ENCODE measurements at places on chromosomes 2 and 18.

GRCh38 chr2:100934504-100935371 lies 67.4 kb upstream of the RPL31 start:
- DNase-seq: no peak

DNA sequence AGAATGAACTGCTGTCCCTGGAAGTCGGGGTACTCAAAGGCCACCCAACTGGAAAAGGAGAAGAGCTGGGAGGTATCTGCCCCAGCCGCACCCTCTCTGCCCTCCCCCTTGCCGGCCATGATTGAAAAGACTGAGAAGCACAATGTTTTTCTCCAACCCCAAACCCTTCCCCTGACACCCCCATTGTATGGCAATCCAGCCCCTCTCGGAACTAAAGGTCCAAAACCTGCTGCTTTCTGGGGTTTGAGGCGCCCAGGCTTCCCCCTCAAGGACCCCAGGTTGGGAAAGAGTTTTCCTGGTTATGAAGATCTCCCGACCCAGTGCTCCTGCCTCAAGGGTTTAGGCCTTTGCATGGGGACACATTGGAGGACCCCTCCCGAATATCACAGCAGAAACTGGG lies 1.0 kb downstream of the CRYBA2 start:
- DNase-seq: no peak

GRCh38 chr2:141035846-141036420 lies 1094.9 kb downstream of the LRP1B start:
- no peak for DNase-seq

DNA sequence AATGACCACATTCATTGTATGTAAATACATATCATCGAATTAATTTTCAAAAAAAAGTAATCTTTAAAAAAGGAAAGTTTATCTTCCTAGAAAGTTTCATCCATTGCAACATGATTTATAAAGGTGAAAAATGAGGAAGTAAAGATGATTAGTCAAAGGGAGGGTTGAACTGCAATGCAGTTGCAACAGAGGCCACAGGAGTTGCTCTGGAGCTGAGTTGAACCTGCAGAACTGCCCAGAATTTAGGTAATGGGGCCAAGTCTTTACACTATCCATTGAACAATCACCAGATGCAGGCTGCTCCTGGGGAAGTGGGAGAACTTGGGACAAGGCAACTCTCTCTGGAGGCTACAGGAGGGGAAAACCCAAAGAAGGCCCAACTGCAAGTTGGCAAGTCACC lies 390.7 kb downstream of the METTL4 start:
- no peak for DNase-seq
